Astrocyte of the spinal cord (primary cell): ENCODE measurements at places on chromosomes 11 and 22.

DNA sequence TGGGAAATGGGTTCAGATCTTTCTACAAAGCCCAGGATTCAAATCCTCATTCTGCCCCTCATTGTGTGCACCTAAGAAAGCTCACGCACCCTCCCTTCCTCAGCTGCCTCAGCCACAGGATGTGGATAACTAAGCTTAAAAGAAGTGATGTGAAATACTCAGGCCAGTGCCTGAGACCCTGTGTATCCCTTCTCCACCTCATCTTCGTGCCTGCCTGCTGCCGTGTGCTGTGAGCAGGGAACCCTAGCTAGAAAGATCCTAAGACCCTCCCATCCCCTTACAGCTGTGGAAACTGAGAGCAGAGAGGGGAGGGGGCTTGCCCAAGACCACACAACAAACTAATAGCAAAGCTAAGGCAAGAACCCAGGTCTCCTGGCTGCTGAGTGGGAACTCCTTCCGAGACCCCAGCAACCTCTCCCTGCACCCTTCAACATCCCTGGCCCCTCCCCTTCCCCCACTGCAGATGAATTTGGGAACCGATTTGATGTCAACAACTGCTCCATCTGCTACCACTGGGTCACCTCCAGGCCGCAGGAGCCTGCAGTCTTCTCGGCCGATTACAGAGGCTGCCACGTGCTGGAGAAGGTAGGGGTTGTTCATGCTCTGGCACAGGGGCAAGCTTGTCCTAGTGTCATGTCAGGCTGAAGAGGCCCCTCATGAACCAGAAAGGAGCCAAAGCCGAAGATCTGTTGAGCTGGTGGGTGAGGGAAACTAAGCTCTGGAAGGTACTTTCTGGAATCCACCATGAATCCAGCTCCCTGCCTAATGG is 1.5 kb downstream of the ZP1 start:
- no peak for DNase-seq

DNA sequence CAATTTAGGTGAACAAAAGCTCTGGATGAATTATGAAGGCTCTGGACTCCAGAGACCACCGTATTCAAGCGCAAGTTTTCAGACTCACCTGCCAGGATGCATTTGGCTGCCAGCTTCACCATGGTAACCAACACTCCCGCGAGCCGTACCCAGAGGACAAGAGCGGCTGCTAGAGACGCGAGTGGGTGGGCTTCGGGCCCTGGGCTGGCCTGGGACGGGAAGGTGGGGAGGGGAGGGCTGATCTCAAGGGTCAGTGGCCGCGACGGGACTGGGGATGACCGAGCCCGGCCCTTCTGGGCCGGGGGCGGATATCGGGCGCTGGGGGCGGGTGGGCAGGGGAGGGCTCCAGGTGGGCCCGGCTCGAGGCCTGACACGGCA is 344 bp downstream of the IFT27 start:
- peak; percentile 12 for DNase-seq

GRCh38 chr11:128891913-128892398 is 800 bp downstream of the KCNJ5 start:
- DNase-seq, result no peak

- DNase-seq, result no peak
These were observed 46.9 kb downstream of the ME3 start for GRCh38 chr11:86625544-86625943.

DNA sequence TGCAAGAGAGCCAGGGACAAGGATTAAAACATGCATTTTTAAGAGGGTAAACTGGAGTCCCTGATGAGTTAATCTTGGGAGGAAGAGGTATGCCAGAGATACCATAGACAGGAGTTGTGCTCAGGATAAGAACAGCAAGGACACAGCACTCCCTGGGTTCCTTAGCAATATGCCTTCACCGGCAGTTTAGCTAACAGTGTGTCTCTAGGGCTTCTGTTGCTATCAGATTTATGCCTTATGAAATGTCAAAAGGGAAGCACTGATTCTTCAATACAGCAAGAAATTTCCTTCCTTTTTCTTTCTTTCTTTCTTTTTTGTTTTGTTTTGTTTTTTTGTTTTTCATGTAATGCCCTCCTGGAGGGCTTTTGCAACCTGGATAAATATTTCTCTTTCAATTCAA is 71.3 kb upstream of the LARGE1 start:
- no peak for DNase-seq

DNA sequence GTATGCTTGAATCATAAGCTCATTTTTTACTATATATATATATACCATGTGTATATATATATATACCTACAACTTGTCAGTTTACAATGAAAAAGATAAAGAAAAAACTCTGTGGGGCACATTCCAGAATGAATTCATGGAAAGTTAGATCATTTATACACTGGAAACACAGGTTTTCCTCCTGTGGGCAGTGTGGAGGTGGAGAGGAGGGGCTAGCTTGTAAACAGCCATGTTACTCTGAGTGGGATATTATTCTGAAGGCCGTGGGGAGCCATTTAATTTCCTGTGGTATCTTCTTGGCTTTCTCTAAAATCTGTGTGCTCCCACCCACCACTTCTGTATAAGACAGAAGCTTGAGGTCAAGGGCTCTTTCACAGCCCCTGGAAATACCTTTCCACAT is 273.4 kb upstream of the MTNR1B start:
- DNase-seq, result no peak

GRCh38 chr11:59284773-59285129 is 72.0 kb upstream of the MPEG1 start:
- no peak for DNase-seq

GRCh38 chr11:126465573-126466188 is 110.2 kb downstream of the ST3GAL4 start:
- DNase-seq, result no peak

- DNase-seq, result no peak
These were observed 37.4 kb downstream of the SMC1B start for GRCh38 chr22:45376009-45376408.

GRCh38 chr22:39133871-39134270 is 18.6 kb downstream of the CBX7 start:
- DNase-seq, result no peak

DNA sequence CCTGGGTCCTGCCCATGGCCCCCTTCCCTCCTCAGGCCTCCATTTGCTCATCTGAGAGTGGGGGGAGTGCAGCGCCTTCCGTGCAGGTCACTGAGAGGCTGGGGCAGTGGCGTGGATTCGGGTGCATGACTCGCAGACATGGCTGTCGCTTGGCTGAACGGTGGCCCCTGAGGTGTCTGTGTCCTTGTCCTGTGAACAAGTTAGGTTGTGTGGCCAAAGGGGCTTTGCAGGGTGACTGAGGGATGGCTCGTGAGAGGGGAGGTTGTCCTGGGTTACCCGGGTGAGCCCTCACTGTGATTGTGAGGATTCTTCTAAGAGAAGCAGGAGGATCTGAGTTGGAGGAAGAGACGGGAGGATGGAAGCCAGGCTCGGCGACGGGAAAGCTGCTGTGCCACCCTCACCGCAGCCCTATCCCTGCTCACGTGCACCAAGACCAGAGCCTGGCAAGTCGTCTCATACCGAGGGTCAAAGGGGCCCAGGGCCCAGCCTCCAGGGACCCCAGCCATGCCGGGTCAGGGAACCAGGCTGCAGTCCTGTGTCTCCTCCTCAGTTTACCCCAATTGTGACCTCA is 79.1 kb downstream of the KCNQ1 start:
- DNase-seq, result no peak

DNA sequence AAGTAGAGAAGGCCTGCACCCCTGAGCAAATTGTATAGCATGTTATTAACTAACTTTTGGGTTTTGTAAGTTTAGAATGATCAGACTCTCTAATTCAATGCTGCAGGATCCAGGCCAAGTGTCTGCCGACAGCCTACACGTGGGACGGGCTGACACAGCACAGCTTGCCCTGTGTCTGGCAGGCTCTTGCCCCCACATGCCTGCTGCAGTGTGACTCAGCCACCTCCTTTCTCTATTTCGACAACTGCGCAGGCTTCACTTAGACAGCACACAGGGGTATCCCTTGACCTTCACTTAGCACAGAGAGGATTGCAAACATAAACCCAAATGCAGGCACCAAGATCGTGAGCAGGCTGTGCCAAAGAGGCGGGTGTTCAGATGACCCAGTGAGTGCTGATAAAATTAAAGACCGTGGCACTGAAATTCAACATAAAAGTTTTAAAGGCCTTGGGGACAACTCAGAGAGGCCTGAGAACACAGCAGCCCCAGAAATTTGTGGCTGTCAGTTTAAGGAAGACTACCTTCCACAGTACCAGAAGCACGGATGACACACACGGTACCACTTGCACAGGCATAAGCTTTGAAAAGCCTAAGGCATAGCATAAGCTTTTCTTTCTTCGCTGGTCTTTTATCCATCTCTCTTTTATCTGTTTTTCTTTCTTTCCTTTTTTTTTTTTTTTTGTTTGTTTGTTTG is 37.8 kb downstream of the SCN3B start:
- DNase-seq, result peak; percentile 37

GRCh38 chr11:118697346-118697745 is 17.9 kb upstream of the TREH start:
- no peak for DNase-seq

DNA sequence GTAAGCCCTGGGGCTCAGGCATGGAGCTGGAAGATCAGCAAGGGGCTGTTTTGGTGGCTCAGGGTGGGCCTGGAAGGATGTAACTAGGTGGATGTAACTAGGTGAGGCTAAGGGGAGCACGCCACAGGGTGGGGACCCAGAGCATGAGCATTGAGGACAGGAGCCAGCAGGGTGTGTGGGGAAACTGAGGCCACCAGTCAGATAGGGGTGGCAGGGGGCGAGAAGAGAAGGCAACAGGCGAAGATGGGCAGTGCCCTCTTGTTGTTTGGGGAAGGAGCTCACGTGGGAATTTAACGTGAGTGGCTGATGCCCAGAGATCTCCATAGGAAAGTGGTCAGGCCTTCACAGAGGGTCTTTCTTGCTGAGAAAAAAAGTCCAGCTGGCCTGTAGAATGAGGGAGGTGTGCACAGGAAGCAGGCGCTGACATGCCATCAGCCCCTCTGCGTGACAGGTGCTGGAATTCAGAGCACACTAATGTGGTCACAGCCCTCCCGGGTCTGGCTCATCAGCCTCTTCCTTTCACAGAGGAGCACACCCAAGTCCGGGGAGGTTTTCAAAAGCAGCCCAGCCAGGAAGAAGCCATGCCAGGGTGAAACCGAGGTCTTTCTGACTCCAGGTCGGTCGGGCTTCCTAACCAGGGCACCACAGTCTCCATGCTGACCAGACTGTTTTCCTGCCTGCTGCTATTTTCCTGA is 54.6 kb upstream of the PAX6 start:
- DNase-seq, result no peak

- no peak for DNase-seq
These were observed 1278.4 kb upstream of the TENM4 start for GRCh38 chr11:80719292-80719646.

DNA sequence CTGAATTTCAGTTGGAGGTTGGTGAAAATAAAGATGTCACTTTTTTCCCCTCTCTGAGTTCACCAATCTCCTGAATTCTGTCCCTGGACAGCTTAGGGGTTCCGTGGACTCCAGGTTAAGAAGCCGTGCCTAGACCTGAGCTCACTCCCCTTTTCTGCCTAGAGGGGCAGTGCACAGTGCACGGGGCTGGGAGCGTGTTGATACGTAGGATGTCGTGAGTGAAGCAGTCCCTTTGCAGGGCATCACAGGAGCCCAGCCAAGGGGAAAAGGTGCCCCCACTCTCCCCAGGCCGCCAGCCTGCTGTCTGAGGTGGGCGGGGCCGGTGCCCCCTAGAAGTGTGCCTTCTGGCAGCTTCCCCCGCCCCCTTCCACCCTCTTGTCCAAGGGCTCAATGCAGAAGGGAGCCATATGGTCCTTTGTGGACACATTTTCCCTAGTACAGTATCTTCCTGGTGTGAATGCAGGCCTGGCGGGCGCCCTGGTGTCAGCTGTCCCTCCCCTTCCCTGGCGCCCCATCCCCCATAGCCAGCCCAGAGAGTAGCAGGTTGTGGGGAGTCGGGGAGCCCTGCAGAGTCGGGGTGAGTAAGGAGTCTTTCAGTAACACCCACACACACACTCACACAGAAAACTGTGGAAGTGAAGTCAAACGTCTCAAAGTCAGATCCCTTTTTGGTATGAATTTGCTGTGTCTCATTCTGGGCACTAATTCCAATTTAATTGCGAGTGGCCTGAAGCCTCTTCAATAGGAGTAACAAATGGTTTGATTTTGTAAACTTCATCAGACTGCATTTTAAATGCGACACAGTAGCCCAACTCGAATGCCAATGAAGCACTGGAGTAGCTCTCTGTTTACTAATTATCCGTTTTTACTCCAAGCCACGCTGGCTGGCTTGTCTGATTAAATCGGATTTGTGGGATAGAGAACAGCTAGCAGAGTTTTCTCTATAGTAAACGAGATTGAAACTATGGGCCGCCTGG is 67.5 kb upstream of the NNMT start:
- DNase-seq, result no peak

GRCh38 chr11:124890683-124891372 is 6.8 kb downstream of the ROBO4 start:
- no peak for DNase-seq

- no peak for DNase-seq
These were observed 8.9 kb downstream of the SCN4B start for GRCh38 chr11:118143661-118144185.

DNA sequence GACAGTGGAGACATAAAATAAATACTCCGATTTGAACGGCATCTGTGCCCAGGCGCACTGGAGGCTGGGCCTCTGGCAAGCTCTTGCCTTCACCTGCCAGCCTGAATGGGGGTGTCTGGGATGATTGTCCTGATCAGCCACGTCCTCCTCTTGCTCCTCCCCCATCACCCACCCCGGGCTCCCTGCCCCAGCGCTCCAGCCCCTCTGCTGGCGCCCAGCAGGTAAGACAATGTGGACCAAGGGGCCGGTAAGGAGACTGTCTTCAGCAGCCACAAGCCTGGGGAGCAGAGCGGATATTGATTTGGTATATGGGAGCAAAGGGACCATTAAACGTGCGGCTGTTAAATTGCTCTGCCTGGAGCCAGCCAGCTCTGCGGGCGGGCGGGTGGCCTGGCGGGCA is 24.9 kb downstream of the WNT11 start:
- no peak for DNase-seq
